ENCODE measurements at places on chromosomes 13 and 19.
A peak's percentile ranks its signal among the peaks of the same experiment; 100 is the strongest.

DNA sequence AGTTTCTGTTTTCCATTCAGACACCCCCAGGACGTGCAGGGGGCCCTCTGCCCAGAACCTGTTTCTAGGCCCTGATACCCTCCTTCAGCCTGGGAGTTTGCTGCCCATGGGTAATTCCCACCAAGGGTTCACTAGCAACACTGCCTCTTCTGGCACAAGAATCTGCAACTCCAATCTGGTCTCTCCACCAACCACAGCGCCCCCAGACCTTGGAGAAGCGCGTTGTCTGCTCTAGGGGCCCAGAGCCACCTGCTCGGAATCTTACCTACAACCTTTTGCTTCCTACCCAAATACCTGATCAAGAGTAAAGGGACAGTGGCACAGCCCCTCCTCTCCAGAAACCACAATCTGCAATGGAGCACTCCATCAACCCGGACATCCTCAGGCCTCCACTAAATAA is 763 bp downstream of the ZNF180 start:
- DNase-seq, result no peak

DNA sequence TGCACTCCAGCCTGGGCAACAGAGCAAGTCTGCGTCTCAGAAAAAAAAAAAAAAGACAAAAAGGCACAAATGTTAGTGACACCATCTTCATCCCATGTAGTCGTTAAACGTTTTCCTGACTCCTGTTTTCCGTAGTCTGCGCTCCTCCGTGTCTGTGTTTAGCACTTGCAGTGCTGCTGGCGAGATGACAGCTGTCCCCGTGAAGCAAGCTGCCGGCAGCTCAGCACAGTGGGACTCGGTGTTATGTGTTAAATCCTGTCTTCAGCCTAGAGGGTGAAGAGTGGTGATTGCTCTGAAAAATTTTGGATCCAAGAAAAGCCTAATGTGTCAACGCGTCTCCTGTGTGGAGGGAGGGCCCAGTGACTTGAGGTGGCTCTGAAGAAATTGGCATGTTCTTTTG is 18.4 kb downstream of the UBXN6 start:
- DNase-seq, result no peak

DNA sequence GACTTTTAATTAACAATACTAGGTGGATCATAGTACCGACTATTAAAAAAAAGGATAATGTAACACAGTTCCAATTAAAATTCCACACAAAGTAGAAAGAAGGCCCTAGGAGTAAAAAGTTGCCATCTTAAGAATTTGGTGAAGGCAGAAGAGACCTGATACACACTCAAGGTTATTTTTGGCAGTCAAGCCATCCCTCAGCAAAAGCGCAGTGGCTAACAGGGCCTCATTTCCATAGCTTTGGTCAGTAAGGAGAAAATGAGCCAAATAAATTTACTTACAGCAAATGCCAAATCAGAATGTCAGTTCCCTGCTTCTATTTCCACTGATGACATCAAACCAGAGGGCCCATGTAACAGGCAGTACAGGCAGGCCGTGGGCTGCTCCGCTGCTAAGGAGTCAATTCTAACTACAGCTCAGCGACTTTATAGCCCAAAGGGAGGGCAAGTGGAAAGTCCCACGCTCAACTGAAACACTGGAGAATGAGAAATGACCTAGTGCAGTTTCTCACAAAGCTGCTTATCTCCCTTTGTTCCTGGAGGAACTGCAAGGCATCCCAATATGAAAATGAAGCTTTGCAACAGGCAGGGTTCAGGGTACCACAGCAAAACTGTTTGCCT is 6.3 kb downstream of the ARGLU1 start:
- DNase-seq, result peak; percentile 26

DNA sequence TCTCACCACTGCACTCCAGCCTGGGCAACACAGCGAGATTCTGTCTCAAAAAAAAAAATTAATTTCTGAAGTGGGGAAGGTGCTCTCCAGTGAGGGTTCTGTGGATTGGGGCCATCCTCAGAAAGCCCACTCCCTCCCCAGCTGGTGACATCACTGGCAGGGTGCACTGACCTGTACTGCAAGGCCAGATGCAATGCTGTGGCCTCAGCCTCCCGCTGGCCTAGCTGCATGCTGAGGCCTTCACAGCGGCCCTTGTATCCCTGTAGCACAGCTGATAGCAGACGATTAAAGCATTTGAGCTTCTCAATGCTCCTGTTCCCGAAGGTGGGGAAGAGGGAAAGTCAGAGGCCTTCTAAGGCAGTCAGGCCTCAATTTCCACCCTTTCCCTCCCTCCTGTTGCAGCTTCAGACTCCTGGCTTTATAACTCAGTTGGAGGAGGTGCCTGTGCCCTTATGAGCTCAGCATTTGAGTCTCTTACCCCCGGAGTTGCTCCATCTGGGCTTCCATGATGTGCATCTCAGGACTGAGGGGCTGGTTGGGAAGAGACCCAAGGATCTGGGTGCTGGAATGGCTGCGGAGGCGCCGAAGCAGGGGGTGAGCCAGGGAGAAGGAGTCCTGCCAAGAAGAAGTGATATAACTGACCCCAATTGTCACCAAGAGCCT is 5.3 kb downstream of the USHBP1 start:
- no peak for DNase-seq

DNA sequence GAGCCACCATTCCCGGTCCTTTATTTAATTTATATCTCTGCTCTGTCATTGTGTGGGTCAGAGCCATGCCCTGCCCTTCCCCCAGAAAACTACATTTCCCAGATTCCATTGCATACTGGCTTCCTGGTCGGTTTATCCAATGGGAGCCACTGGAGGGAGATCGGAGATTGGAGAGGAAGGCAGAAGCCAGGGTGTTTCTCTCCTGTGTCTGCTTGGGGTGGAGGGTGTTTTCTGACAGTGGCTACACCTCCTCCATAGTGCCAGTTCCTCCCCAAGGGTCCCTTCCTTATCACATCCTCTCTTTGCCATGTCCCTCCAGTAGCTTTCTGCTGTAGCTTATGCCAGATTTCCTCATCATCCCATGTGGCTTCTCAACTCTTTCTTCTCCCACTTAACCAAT is 19.0 kb downstream of the OLFM2 start:
- DNase-seq, result peak; percentile 36

DNA sequence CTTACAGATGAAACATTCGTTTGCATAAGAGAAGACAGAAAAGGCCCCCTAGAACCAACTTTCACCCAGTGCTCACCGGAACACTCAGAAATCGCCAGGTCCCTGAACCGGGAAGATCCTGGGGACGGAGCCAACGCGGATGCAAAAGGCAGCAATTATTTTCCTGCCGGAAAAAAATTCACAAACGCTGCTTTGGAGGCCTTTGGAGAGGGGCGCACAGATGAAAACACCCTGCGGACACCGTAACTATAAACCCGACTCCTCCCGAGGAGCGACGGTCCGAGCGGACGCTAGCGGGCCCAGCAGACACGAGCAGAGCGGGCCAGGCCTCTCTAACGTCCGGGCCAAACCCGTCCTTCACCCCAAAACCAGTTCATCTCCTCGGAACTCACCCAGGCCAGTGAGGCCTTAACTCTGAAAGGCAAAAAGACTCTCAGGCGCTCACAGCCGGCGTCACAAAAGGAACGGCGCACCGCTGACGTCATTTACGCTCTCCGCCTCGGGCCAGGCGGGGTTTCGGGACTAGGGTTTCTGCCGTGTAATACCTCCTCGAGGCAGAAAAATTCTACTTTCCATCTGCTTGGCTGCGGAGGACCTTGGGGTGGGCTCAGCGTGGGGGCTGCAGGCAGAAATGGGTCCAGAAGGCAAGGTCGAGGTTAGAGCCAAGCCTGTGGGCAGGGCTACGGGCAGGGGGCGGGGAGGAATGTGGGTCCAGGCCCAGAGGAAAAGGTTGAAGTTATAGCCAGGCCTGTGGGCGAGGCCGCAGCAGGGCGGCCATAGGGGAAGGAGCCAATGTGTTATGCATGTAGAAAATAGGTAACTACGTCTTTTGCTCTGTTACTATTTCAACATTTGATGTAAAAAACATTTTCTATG is at the start of gene ZNF426:
ZNF426 (minus strand) TSS at position 463 of the 876 bp plus-strand sequence. CDS start 2,413 bp downstream, outside the sequence.
- DNase-seq, result peak; percentile 78

DNA sequence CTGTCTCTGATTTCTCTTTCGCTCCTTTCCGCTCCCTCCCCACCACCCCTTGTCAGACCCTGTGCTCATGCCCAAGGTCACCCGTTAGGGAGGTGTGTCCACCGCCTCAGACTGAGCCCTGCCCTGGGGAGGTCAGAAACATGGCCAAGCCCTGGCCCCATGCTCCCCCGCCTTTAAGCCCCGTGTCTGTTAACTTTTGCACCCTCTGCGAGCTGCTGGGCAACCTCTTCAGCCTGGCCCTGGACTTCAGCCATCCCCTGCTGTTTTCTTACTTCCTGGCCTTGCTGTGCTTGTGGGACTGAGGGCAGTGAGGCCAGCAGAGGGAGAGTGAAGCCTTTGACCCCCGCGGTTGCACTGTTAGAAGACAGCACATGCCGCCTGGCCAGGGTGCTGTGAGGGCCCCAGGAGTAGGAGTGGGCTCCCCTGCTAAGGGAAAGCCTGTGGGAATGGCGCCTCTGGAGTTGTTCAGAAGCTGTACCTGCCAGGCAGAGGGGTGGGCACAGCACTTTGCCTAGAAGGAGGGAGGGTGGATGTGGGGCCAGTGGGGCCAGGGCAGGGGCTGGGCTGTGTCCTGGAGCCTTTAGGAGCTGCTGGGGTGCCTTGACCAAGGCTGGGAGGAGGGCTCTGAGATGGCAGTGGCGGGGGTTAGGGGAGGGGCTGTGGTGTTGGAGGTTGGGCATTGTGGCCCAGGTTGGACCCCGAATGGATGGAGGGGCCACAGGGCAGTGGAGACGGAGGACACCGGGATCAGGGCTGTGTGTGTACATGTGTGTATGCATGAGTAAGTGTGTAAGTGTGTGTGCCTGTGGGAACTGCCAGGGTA is 7.9 kb downstream of the UPF1 start:
- DNase-seq, result no peak

DNA sequence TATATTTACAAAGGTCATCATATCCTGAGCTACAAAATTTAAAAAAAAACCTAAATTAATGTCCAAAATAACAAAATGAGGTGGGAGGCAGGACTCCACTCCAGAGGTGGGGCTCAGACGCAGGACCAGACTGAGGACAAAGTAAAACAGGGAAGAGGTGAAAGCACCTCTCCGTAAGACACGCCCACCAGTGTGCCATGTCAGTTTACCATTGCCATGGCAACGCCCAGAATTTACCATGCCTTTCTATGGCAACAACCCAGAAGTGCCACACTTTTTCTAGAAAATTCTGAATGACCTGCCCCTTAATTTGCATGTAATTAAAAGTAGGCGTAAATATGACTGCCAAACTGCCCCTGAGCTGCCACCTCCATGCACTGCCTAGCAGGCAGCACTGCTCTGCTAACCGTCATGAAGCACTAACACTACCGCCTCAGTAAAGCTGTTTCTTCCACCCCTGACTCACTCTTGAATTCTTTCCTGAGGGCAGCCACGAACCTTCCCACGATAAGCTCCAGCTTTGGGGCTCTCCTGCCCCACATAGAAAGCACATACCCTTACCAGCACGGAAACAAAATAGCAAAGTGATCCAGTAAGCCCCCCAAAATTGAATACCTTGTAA is 22.3 kb upstream of the PDCD5 start:
- DNase-seq, result peak; percentile 27

DNA sequence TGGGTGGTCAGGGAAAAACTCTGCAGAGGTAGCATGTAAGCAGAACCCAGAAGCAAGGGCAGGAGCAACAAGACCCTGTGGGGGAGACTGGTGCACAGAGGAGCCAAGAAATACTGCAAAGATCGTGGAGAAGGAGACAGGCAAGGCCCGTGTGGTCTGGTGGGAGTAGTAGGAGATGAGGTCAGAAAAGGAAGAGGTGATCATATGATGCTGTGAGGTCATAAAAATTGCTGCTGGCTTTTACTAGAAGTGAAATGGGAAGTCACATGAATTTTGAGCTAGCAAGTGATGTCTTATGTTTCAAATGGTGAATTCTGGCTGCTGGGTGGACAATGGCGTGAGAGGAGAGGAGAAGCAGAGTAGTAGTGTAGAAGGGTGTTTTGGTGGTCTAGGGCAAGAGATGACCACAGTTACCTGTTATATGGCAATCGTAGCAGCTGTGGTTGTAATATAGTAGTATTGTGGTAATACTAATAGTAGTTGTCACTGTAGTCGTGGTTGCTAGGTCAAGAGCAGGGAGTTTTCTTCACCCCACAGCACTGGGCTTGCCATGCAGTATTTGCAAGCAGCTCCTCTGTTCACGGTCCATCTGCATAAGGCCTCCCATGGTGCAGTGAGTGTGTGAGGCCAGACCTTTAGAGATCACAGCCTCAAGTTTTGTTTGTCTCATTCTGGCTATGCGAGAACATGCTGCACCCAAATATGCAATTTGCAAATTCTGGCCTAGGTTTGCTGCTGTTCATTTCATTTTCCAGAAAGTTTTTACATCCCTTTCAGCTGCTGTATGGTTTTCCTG is 205.0 kb downstream of the TSHZ3 start:
- no peak for DNase-seq

DNA sequence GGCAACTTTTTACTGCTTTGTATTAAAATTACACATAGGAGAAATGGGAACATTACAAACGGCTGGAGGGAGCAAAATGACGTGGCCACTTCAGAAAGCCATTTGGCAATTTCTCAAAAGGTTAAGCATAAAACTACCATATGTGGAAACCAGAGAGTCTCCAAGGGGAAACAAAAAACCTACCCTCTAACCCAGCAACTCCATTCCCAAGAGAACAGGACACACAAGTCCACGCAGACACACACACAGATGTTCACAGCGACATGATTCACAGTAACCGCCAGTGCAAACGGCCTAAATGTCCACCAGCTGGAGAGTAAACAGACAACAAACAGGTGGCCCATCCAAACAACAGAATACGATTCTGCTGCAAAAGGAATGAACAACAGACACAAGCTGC is 37.2 kb downstream of the STK24 start:
- no peak for DNase-seq

DNA sequence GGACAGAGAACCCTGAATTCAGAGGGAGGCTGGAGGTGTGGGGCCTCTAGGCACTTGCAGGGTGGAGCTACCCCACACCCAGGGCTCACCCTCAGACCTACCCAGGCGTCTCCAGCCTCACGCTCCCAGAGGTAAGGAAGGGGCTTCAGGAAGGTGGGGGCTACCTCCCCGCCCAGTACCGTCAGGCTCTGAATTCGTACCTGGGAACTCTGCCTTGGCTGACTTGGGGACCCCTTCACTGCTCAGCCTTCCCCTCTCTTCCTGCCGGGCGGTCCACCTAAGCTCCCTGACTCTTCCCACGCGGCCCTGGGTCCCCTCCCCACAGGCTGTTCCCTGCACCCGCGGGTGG is 28.5 kb upstream of the PARP4 start:
- no peak for DNase-seq

GRCh38 chr19:5074407-5074806 is 105.5 kb downstream of the KDM4B start:
- no peak for DNase-seq

- no peak for DNase-seq
Observed at GRCh38 chr19:44725684-44726083, 22.8 kb upstream of the BCL3 start.

DNA sequence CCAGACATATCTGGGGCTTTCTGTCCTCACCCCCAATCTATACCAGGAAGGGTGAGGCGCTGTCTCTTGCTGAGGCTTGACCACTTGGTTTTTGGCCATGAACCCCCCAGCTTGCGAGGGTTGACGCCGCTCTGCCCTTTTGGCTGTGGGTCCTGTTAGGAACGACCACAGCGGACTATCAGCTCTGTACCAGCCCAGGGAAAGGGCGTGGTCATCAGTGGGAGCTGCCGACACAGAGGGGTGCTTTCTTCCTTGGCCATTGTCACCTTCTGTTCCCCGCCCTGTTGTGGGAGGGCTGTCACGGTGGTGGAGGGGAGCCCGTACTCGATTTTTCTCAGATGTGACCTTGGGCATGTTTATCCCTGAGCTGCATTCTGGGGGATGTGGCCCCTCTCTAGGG is 5.7 kb downstream of the DCAF15 start:
- DNase-seq, result no peak

GRCh38 chr19:3734310-3734600 is 26.1 kb downstream of the TJP3 start:
- DNase-seq, result no peak
